ENCODE measurements at places on chromosomes 5 and 9.

GRCh38 chr5:124921694-124922093 is 175.3 kb upstream of the ZNF608 start:
- DNase-seq: no peak

GRCh38 chr5:145835848-145836239 is 702 bp upstream of the PRELID2 start:
- no peak for DNase-seq

- no peak for DNase-seq
Observed at GRCh38 chr5:76404223-76405211, 1.4 kb downstream of the IQGAP2 start.

DNA sequence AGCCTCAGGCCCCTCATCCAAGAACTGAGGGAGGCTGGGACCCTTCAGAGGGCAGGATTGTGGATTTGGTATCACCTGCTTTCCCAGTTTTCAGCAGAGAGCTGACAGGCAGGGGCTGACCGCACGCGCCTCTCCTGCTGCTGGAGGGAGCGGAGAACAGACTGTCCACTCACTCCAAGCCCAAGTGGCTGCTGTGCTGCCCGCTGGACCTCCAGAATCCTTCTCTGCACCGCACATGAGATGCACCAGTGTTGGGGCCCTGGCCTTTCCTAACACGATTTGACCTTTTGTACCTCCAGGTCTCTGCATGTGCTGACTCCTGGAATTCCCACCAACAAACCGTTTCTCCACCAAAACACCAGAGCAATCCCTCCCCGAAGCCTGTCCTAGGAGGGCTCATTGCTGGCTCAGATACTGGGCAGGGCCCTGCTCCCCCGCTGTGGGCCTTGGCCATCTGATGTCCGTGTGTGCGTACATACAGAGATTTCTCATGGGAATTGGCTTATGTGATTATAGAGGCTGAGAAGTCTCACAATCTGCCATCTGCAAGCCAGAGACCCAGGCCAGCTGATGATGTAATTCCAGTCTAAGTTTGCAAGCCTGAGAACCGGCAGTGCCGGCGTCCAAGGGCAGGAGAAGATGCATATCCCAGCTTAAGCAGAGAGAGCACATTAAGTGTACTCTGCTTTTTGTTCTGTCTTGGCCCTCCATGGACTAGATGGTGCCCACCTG is 141.7 kb downstream of the GADD45G start:
- no peak for DNase-seq

GRCh38 chr5:155594270-155594669 is 580.7 kb downstream of the KIF4B start:
- no peak for DNase-seq

DNA sequence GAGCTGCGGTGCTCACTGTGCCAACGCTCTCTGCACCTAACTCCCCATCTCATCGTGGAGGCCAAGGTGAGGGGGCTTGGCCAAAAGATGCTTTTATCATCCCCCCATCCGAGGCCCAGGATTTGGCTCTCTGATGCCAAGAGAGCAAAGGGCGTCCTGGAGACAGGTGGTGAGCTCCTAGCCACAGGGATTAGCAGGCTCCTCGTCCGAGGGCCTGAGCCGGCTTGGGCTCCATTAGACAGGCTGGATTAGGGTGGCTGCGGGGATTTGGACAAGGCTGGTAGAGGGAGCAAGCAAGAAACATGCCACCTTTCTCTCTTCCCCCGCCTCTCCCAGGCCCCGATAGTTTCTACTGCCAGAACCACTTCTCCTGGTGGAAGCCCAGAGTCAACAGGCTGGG is 1.0 kb upstream of the GRM6 start:
- DNase-seq: no peak

GRCh38 chr9:137277329-137278041 is at the start of gene TOR4A:
TSS of gene TOR4A (plus strand) at chr9:137277726. CDS start at chr9:137278690, 964 bp downstream.
- DNase-seq: peak; percentile 98

Measured in A172 (cell line).